ENCODE measurements at places on chromosomes 3 and 15.
A peak's percentile ranks its signal among the peaks of the same experiment; 100 is the strongest.

GRCh38 chr15:28125673-28126651, 26.8 kb upstream of the OCA2 start:
- DNase-seq = no peak

- DNase-seq = no peak
Measured at GRCh38 chr15:101187820-101188636, 63.8 kb downstream of the CHSY1 start.

- DNase-seq = no peak
Measured at GRCh38 chr15:92880796-92881195, 19.3 kb upstream of the CHD2 start.

DNA sequence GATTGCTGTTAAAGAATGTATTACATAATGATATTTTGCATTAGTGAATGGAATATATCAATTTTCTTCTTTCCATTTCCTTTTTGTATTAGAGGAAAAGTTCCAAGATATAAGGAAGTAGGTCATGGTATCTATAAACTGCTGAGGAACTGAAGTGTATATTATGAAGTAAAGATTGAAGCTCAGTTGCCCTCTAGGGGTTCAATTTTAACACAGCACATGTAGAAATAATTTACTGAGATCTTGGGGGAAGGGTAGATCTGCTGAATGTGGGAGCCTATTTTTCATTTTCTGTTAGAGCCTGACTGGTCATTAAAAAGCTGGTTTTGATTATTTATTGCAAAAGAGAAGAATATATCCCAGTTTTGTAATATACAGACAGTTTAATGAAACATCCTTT, 45.2 kb downstream of the CMC1 start:
- DNase-seq = no peak

DNA sequence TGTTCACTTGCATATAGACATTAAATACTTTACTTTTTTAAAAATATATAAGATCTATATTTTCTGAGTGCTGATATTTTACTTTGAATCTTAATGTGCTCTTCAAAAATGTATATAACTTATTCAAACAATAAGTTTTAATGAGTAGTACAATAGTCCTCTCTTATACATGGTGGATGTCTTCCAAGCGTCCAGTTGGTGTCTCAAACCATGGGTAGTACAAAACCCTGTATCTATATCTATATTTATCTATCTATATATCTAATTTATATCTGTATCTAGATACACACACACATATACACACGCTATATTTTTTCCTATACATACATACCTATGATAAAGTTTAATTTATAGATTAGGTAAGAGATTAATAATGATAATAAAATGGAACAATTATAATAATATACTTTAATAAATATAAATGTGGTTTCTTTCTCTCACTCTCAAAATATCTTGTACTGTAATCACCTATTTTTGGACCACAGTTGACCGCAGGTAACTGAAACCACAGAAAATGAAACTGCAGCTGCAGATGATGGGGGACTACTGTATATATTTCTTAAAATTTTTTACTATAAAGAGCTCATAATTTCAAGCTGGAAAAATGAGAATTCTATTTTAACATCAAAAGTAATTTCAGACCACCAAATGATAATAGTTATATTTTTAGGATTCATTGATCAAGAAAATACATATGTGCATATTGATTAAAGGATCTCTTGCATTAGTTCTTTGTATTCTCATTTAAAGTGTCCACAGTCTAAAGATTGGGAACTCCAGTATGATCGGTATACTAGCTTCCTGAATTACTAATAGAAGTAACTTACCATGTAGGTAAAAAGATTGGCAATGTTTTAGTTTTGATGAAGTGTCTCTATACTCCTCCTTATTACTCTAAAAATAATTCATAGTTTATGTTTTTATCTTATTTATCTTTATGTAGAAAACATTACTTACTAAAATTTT, 215.1 kb upstream of the MLF1 start:
- DNase-seq = no peak

- no peak for DNase-seq
Measured at GRCh38 chr3:164479406-164479805, 598.9 kb downstream of the SI start.

DNA sequence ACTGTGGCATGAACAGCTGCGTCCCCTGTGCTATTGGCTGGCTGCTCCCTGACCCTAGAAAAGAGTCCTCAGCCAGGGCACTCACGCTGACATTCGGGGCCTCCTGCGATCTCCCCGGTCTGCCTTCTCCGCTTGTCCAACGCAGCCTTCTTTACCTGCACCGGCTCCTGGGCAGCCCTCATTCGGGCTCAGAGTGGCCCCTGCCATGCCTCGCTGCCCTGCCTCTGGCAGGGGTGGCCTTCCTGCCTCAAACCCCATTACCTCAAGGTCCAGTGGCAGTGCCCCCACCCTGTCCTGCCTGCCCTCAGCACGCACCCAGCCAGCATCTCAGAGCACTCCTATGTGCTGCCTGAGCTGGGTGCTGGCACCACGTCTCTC, 86.5 kb downstream of the TBC1D2B start:
- no peak for DNase-seq

DNA sequence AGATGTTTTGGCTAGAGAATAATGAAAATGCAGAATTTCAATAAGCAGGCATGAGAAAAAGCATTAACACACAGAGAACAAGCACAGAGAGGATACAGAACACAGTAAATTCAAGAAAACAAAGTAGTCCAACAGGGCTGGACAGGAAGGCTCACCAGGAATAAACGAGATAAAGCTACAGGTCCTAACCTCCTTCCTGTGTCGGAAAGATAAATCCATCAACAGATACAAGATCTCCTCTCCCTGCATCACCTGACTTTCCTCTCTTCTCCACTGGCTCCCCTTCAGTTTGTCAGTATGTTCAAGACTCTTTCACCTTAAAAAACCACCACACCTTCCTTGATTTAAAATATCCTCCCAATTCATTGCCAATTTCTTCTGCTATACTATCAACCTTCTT, 11.4 kb downstream of the CPEB1 start:
- no peak for DNase-seq

DNA sequence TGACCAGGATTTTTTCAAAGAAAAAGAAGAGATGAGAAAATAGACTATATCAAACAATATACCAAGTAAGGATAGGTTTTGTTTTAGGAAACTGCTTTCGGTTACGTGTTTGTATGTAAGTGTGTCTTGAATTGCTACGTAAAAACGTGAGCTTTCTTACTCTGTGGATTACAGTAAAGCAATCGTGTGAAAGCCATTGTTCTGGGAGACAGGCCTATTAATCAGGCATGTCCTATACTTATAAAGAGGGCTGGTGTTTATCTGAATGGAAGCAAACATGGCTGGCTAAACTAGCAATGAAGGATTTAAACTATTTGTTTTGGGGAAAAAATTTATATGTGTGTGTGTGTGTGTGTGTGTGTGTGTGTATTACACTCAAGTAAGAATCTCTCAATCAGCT, 2.6 kb downstream of the EHHADH start:
- DNase-seq = no peak

DNA sequence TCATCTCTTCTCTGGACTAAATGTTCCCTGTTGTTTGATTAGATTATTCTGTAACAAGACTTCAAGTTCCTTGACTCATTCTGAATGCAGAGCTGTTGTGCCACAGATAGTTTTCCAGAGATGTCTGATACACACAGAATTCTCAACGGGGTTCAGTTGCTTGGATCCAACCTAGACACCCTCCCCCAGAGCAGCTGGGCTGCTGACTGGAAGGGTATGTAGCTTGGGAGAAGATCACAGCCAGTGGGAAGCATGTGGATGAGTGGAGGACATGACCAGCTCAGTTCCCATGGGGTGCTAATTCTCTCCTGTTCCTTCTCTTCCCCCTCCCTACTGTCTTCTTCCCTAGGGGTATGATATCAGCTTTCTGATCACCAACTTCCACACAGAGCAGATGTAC, 6.6 kb upstream of the TTLL3 start:
- no peak for DNase-seq

DNA sequence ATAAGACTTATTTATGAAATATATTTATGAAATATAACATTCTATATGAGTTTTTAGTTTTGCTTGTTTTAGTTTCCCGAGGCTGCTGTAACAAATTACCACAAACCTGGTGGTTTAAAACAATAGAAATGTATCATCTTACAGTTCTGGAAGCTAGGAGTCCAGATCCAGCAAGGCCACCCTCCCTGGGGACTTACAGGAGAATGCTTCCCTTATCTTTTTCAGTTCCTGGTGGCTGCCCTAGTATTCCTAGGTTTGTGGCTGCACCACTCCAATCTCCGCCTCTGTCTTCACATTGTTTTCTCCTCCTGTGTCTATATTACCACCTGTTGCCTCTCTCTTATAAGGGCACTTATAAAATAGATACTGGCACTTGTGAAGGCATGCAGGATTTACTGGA, 877.8 kb downstream of the TUSC7 start:
- DNase-seq = no peak

DNA sequence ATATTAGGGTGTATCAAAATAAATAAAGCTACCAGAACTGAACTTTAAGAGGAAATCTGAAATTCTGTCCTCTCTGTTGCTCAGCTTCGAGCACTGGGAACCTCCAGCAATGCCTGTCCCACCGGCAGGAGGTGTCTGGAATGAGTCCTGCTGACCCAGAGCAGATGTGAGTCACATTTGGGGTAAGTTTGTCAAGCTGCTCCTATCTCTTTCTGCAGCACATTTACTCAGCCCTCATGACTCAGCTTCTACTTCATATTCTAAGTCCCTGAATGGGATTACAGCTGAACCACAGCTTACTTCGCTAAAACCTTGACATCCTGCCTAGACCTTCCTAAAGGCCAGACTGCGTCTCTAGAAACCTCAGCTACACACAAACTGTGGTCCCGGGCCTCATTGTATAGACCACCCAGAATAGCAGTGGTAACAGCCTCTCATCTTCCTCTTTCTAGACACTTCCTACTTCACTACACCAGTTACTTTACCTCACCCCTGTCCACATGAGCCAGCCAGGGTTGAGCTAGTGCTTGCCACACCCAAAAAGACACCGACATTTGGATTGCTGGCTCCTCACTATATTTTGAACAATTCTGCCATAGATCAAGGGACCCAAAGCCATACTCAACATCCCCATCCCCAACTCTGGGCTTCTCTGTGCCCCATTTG, 109.6 kb upstream of the TMCO5A start:
- no peak for DNase-seq

DNA sequence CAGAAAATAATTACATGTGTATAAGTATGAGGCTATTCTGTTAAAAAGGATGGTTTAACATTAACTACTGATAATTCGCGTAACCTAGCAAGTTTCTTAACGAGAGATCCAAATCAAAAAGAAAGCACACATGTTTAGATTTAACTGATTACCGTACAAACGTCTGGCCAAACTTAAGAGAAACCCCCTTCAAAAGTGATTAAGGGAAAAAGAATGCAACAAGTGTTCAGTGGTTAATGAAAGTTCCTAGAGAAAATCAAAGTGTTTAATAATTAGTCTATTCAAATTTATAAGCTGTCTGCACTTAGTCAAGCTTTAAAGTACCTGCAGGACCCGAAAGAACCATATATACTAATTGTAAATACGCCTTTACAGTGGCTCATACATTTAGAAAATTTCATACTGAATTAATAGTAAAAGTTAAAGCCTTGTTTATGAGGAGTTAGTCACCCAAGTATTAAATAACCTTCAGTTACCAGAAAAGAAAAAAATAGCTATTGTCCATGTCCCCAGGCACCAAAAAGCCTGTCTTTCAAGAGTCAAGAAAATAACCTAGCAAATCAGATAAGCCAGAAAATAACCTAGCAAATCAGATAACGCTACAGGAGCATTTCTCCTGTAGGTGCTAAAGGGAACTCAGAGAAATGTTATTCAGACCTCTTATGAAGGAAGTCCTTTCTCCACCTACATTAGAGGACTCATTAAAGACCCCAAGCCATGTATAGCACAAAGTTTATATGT, 34.6 kb downstream of the ZNF589 start:
- DNase-seq = no peak

DNA sequence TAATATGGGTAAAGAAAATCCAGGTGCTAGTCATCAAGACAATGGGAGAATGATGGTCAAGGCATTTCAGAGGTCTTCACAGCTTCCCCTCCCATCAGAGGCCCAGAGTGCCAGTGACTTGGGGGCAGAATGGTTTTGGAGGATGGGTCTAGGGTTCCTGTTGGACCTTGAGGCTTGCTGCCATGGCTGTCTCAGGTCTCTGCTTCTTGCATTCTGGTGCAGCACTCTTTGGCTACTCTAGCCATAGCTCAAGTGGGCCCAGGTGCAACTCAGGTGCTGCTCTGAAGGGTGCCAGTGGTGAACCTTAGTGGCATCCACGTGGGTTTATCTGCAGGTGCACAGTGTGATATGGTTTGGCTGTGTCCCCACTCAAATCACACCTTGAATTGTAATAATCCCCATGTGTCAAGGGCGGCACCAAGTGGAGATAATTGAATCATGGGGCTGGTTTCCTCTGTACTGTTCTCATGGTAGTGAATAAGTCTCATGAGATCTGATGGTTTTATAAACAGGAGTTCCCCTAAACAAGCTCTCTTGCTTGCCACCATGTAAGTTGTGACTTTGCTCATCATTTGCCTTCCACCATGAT, 48.5 kb upstream of the PEX5L start:
- no peak for DNase-seq

DNA sequence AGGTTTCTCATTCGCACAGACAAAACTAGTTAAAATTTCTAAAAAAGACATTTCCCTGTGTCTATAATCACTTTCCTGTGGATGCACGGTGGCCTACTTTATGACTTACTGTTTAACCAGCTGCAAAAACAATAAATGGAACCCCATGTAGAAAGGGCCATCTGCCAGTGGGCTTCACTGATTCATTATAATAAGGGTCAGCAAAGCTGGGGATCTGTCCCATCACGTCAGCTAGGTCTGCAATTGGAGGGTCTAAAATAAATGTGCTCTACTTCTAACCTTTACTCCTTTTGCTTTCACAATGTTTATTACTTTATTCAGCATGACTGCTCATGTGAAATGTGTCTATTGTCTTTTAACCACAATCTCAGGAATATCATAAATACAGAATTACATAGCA, 43.1 kb upstream of the NMD3 start:
- DNase-seq = no peak

- DNase-seq = no peak
Measured at GRCh38 chr3:20141316-20141715, 44.7 kb downstream of the SGO1 start.

- DNase-seq = no peak
Measured at GRCh38 chr3:72411843-72412242, 436.4 kb downstream of the SHQ1 start.

- no peak for DNase-seq
Measured at GRCh38 chr3:78604341-78604740, 1163.5 kb downstream of the ROBO1 start.

DNA sequence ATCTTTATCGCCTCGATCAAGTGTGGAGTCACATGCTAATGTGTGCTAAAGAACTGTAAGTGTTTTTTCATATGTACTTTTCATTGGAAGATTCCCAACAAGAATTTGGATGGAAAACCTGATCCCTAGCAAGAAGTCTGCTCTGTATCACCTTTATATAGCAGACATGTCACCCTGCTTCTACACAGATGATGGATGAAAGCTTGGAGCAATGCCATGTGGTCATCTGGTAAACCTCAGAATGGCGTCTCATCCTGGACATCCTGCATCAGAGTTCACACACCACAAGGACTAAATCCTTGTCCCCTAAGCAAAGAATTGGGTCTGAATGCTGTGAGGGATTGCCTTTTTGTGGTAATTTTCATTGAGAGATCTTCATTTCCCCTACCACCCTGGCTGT, 42.1 kb upstream of the CTDSPL start:
- no peak for DNase-seq

GRCh38 chr15:52567871-52568600, 794 bp downstream of the ARPP19 start:
- peak; percentile 65 for DNase-seq

Measured in stimulated activated CD8-positive, alpha-beta memory T cell treated with anti-CD3 and anti-CD28 coated beads, Interleukin-4, amount 100 ng/mL, for 48 hours (primary cell).